H1 (cell line): ENCODE measurements at places on chromosomes 2 and 18. TPM values are rescaled to one million over a fixed set of nuclear protein-coding genes. Genes with fewer than 3 reads are reported as not detected.

GRCh38 chr2:104416339-104417000 is 437.4 kb upstream of the POU3F3 start:
- no peak for DNase-seq

- peak; percentile 78 for DNase-seq
Observed at GRCh38 chr18:49613141-49613640, 51.3 kb downstream of the LIPG start.

DNA sequence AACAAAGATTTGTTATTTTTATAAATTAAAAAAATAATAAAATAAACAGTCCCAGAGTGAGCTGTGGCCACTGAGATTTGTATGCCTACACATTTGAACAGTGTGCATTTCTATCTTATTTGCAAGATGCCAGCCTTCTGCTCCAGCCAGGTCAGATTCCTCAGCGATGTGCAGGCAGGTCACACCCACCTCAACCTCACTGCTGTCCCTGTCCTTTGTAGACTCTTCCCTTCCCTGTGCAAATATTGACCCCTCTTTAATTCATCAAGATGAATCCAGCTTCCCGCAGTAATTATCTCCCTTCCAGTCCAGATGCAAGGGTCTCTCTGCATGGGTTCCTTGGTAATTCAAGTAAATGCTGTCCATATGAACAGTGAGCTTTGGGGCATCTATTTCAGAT is 256.2 kb downstream of the PIEZO2 start:
- no peak for DNase-seq

DNA sequence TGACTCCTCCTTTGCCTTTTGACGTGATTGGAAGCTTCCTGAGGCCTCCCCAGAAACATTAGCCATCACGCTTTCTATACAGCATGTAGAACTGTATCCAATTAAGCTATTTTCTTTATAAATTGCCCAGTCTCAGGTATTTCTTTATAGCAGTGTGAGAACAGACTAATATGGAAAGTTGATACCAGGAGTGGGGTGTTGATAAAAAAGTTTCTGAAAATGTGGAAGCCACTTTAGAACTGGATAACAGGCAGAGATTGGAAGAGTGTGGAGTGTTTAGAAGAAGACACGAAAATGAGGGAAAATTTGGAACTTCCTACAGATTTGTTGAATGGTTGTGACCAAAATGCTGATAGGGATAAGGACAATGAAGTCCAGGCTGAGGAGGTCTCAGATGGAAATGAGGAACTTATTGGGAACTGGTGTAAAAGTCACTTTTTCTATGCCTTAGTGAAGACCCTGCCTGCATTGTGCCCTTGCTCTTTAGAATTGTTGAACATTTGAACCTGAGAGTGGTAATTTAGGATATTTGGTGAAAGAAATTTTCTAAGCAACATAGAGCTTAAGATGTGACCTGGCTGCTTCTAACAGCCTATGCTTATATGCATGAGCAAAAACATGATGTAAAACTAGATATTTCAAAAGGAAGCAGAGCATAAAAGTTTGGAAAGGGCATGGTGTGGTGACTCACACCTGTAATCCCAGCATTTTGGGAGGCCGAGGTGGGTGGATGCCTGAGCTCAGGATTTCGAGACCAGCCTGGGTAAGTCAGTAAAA is 969.7 kb downstream of the DSC3 start:
- DNase-seq: no peak

DNA sequence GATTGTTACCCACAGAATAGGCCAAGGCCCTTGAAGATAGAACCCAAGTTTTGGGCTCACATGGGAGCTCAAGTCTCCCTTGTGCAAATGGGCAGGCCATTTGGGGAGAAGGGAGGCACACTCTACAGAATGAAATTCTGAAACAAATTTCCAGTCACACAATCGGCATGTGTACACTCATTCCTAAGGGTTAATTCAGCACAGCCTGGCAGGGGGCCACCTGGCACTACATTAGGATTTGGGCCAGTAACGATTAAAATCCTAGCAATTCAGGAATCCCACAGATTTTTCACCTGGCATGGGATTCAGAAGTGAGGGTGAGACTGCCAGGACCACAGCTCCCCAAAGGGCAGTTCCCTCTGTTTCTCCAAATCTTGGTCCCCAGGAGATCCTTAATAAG is 46.4 kb downstream of the BMP10 start:
- no peak for DNase-seq

GRCh38 chr2:153476816-153477635 is 1.5 kb downstream of the RPRM start:
- DNase-seq: peak; percentile 58

- DNase-seq: no peak
Observed at GRCh38 chr2:232250246-232251175, 128.0 kb upstream of the ALPP start.

- DNase-seq: no peak
Observed at GRCh38 chr18:581096-581495, 916 bp downstream of the CETN1 start.

GRCh38 chr2:152322222-152322621 is 12.8 kb upstream of the FMNL2 start:
- DNase-seq: no peak

DNA sequence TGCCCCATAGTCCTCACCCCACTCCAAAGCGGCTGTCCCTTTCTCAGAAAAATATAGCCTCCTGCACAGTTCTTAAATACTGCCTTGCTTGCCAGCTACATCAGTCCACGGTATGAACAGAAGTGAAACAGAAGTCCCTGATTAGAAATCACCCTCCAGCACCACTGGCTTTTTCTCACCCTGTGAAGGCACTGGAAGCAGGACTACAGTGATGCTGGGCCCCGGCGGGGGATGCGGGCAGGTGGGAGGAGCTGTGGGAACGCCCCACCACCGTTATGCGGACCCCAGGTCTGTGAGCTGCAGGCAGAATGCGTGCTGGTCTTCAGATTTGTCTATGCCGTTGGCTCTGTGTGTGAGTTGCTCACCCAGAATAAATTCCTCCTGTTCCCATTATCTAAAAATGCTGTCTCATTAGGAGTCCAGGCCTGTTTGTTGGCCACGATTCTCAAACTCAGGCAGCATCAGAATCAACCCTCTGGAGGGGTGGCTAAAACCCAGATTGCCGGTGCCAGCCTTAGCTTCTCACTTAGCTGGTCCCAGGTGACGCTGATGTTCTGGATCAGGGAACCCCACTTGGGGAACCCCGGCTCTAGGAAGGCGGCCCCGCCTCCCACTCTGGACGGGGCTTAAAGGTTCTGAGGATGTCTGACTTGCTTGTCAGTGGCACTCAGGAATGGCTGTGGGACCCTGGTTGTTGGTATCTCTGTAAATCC is 224.8 kb upstream of the PXDN start:
- no peak for DNase-seq

DNA sequence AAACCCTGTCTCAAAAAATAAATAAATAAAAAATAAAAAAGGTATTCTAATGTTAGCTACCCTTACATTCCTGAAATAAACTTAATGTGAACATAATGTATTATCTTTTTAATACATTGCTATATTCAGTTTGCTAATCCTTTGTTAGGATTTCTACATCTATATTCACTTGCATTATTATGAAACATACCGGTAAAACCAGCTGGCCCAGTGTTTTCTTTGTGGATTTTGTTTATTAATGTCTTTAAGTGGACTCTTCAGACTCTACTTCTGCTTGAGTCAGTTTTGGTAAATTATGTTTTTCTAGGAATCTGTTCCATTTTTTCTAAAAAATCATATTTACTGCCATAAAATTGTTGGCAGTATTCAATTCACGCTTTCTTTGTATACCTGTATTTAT is 34.5 kb downstream of the PTPN2 start:
- DNase-seq: no peak

DNA sequence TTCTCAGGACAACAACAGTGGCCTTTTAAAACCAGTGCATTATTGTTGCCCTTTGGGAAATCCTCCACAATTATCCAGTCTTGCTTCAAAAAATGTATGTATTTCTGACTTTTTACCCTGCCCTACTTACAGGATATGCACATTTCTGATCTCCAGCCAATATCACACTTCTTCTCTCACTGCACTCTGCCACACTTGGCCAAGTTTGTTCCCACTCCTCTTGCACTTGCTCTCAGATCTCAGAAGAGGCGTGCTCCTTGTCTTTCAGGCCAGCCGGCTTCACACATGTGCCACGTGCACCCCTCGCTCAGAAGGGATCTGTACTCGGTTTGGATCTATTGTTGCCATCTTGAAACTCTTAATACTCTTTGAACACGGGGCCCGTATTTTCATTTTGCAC is 15.4 kb downstream of the CLUL1 start:
- DNase-seq: no peak

DNA sequence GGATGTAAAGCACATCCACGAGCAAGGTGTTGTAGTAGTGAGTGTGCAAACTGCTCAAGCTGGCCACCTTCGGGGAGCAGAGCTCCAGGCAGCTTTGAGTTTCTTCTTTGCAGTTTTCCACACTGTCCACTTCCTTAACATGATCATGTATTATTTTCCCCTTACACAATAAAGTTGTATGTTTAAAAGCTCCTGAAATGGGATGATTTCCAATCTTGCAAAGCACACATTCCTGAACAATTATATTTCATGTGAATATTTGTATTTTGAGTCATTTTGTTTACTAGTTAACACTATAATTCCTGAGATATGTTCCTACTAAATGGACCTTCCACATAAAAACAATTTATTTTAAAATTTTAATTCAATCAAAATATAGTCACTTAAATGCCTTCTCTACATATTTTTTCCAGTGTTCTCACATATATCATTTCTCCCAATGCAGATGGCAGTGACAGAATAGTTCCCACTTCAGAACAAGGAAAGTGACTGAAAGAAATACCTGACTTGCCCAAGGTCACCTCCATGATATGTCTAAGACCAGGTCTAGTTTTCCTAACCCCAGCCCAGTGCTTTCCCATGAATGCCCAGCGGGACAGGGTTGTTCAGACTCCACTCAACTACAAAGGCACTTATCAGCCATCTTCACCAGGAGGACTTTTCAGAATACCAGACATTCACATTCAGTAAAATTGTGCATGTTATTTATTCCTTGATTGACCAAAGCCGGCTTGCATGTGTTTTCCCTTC is 5.5 kb downstream of the CYB5A start:
- DNase-seq: no peak

ABCG8 gene
- total RNA-seq: not detected in 2 replicates

GALNT13 gene
- total RNA-seq: 9.6 and 10.4 TPM in 2 replicates

ACTG2 gene
- total RNA-seq: 11.0 and 13.7 TPM in 2 replicates

MC2R gene
- not detected in 2 replicates for total RNA-seq

OTOF gene
- total RNA-seq: not detected in 2 replicates

TXNDC2 gene
- total RNA-seq: 0.09 TPM in 1 of 2 replicates, not detected in the other

AKAIN1 gene
- total RNA-seq: not detected in 2 replicates

FAP gene
- total RNA-seq: not detected in 2 replicates

TMEM169 gene
- total RNA-seq: 2.4 and 2.5 TPM in 2 replicates

UGT1A4 gene
- total RNA-seq: not detected in 2 replicates

UGT1A10 gene
- total RNA-seq: not detected in 2 replicates

RIOK3 gene
- total RNA-seq: 17.6 and 24.3 TPM in 2 replicates

SCYGR3 gene
- not detected in 2 replicates for total RNA-seq
